ENCODE measurements at places on chromosomes 3 and 15. TPM values are rescaled to one million over a fixed set of nuclear protein-coding genes. Genes with fewer than 3 reads are reported as not detected.

Gene RAB11A
- 54.2 TPM for total RNA-seq

Gene MASP1
- 7.2 TPM for total RNA-seq

Gene DUOXA2
- total RNA-seq: 3.9 TPM

Gene MESP2
- total RNA-seq: not detected

Gene GASK1A
- 38.5 TPM for total RNA-seq

Gene GNL3
- 75.4 TPM for total RNA-seq

Gene IQSEC1
- total RNA-seq: 25.8 TPM

Gene IGF2BP2
- 60.9 TPM for total RNA-seq

Gene GPR62
- total RNA-seq: not detected

Gene REC114
- total RNA-seq: not detected

Gene SLC22A13
- total RNA-seq: 0.48 TPM

Gene CADM2
- total RNA-seq: 3.4 TPM

Gene BNC1
- total RNA-seq: 6.3 TPM

Gene AADACL2
- total RNA-seq: 8.7 TPM

GRCh38 chr3:59845386-59845785, 795.6 kb upstream of the CFAP20DC start:
- no peak for DNase-seq

- DNase-seq: no peak
Observed at GRCh38 chr15:97976129-97976528, 15.6 kb downstream of the ARRDC4 start.

GRCh38 chr3:66098436-66098835, 59.7 kb upstream of the MAGI1 start:
- no peak for DNase-seq

DNA sequence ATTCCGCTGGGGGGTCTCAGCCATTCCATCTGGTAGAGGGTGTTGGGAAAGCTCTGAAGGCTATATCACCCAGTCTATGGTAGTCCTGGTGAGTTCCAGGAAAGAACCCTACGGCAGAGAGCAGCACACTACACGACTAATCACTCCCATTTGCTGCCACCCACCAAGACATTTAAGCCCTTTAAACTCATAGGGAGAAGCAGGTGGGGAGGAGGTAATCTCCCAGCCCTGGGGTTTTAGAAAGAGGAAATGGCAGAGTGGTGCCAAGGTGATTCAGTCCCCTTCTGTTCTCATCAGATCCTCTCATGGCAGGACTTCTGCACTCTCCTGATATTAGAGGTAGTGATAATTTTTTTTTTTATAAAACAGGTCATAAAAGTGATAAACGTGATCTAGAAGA, 10.6 kb upstream of the VWA5B2 start:
- DNase-seq: no peak

DNA sequence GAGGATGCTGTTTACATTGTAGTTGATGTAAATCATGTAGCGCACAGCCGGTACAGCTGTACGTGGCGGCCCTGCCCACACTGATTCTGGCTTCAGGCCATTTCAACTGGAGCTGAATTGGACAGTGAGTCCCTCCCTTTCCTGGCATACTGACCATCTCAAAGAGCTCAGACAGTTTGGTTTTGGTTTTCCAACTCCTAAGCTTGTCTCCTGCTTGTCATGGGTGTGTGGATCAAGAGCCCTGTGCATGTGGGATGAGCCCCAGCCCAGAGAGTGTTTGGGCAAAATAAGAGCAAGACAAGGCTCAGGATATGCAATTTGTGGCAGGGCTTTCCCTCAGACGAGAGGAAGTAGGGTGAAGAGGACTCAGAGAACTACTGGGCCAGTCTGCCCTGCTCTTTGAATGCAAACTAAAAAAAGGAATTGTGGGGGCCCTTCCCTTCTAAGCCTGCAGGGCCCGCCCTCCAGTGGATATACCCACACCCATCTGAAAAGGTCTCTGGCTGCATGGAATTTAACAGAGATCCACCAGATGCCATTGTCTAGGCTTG, 13.3 kb downstream of the ITGA11 start:
- peak; percentile 86 for DNase-seq

- DNase-seq: no peak
Observed at GRCh38 chr3:142896996-142897395, 8.1 kb upstream of the PCOLCE2 start.

DNA sequence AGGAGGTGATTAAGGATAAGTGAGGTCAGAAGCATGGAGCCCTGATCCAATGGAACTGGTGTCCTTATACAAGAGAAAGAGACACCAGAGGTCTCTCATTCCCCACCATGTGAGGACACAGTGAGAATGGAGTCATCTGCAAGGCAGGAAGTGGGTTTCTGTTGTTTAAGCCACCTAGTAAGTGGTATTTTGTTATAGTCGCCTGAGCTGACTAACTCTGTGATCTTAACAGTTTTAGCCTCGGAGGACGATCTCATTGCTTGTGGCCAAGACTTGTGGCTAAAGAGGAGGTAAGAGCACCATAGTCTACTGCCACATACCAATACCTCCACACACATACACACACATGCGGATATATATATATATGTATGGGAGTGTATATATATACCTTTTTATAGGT, 73.8 kb downstream of the MCTP2 start:
- DNase-seq: no peak

- DNase-seq: no peak
Observed at GRCh38 chr3:152109038-152109437, 159.7 kb upstream of the MBNL1 start.

DNA sequence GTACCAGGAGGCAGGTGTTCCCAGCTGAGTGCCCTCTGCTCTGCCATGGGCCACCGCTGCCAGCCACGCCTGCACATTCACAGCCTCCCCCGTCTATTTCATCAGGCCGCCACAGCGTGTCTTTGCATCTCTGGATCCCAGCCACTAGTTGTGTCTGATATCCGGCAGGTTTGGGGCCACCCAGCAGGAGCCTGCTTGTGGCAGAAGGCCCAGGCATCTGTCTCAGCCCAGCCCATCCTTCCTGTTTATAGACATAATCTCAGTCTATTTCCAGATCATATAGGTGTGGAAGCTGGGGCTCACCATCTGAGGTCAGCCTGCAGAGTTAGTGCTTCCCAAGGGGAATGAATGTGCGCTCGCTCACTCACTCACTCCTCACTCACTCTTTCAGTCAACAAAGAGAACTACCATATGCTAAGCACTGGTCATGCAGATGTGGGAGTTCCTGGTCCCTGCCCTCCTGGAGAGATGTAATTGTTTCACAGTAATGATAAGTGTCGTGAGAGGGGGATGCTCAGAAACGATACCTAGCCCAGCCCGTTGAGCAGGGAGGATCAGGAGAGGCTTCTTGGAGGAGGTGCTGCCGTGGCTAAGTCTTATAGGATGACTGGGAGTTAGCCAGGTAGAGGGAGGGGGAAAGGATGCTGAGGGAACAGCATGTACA, 60.6 kb downstream of the FGD5 start:
- no peak for DNase-seq

- DNase-seq: no peak
Observed at GRCh38 chr15:22942877-22943276, 37.3 kb downstream of the CYFIP1 start.

DNA sequence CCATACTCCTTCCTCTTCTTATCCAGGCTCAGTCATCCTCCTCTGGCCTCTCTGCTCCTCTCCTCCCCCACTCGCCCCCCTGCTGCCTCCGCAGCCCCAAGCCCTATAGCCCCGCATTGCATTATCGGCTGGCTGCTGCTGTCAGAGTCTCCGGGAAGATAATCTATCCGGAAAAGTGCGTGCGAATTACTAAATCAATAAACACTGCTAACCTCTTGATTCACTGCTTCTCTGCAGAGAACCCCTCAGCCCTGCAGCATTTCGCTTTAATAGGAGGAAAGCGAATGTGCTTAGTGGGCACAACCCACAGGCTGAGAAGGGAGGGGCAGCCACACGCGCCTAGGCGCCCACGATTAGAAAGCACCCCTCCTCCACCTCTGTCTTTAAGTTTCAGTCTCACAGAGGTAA, 167.6 kb downstream of the ABHD5 start:
- DNase-seq: no peak

DNA sequence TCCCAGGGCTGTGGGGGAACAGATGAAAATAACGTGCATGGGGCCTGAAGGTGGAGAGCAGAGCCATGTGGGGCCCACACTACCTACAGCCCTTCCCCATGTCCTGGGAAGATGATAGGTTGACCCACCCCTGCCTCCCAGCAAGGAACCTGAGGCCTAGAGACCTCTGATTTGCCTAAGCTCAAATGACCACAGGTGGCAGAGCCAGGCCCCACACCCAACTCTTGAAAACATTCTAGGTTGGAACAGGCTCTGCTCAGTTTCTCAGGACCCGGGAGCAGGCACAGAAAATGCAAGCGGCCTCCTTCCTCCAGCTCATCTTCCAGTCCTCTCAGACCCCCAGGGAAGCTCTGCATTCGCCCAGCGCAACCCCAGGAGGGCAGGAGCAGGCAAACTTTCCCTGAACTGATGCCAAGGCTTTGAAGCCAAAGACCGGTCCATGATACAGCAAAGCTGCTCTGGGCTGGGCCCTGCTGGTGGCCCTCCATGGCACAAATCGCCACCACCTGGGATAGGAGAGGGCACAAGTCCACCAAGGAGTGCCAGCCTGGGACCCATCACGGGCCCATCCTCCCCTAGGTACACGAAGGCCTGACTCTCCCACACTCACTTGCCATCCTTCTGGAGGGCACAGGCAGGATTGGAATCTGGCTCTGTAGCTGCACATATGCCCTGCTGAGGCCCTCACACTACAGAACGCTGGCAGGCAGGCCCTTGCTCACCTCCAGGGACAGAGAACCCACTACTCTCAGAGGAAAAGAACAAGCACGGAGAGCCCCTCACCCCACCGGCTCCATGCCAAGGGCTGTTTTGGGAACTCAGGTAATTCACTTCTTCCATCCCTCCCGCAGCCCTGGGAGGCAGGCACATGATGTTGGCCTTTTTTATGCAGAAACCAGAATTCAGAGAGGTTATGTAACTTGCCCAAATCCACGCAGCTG, 51.0 kb upstream of the FURIN start:
- no peak for DNase-seq

GRCh38 chr15:67120009-67120838, 54.8 kb downstream of the SMAD3 start:
- no peak for DNase-seq

DNA sequence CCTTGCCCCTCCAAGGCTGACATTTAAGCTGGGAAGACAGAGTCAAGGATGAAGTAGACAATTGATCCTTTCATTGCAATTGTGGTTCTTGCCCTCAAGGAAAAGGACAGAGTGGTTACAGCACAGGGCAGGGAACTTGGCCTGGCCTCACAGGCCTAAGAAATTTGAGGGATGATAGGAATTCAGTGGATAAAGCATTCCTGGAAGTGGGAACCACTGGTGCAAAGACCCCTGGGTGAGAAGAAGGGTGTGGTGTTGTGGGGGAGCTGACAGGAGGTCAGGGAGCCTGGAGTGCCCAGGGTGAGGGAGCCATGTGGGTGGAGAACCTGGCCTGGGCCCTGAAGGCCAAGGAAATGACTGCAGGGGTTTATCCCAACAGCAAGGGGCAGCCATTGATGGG, 287.4 kb downstream of the UACA start:
- DNase-seq: no peak

DNA sequence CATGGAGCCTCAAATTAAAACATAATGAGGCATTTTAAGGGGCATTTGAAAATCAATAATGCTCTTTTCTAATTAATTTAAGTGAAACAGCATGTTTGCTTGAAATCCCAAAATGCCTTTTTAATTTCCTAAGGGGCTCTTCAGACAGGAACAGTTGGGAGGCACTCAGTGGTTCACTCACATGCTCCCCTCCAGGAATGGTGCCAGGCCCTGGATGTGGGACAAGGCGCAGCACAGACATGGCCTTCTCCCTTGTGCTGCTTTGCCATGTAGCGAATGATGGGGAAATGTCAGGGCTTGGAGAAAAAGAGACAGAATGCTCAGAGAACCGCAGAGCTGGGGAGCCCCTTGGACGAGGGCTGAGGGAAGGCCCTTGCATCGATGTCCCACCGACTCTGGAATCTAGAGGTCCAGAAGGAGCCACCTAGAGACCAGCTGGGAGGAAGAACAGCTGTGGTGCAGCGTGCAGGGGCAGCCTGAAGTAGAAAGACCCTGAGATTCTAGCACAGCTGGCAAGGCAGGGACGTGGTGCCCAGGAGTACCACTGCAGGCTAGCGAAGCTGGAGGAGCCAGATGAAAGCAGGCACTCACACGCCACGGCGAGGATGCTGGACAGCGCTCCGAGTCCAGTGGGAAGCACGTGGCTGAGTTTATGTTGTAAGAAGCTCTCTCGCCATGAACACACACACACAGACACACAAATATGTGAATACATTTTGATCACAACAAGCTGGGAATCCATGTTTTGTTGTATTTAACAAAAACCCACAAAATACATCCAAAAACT, 27.0 kb downstream of the NSMCE3 start:
- DNase-seq: no peak

- DNase-seq: peak; percentile 77
Observed at GRCh38 chr15:101006931-101007691, 88.0 kb downstream of the LRRK1 start.

- no peak for DNase-seq
Observed at GRCh38 chr3:191379446-191379845, 49.1 kb upstream of the UTS2B start.

All from umbilical cord (tissue), 2 donors.